ENCODE measurements at places on chromosomes 7 and 10. TPM values are rescaled to one million over a fixed set of nuclear protein-coding genes. Genes with fewer than 3 reads are reported as not detected.

PLXDC2 gene
- 19.6 TPM for total RNA-seq

TYSND1 gene
- total RNA-seq = 18.2 TPM

ASB13 gene
- 16.6 TPM for total RNA-seq

CTBP2 gene
- 70.2 TPM for total RNA-seq

SPDYE9 gene
- not detected for total RNA-seq
